Type B pancreatic cell (in vitro differentiated cells): ENCODE measurements at places on chromosomes 5 and 9. TPM values are rescaled to one million over a fixed set of nuclear protein-coding genes. Genes with fewer than 3 reads are reported as not detected.

The IGFBPL1 gene
- total RNA-seq, result 9.7 and 26.7 TPM in 2 replicates

The PARP8 gene
- 19.6 and 25.2 TPM in 2 replicates for total RNA-seq

GRCh38 chr5:170849374-170849773 lies 12.4 kb upstream of the RANBP17 start:
- H3K4me1 ChIP-seq, result no peaks in the 10 kb centered on the region
- no peaks in the 10 kb centered on the region for H3K36me3 ChIP-seq
- no peaks in the 10 kb centered on the region for H3K27me3 ChIP-seq
- DNase-seq, result no peak
- H3K27ac ChIP-seq, result no peak overlapping the region
- no peak overlapping the region for H3K4me3 ChIP-seq

GRCh38 chr9:130451509-130452388 lies 7.0 kb downstream of the ASS1 start:
- H3K4me3 ChIP-seq, result peak overlapping the region; percentile 11
- peak; percentile 88 for DNase-seq
- H3K27ac ChIP-seq, result peak overlapping the region; percentile 26
- no peaks in the 10 kb centered on the region for H3K36me3 ChIP-seq
- H3K27me3 ChIP-seq, result no peaks in the 10 kb centered on the region

- no peak overlapping the region for H3K27ac ChIP-seq
- DNase-seq, result no peak
- H3K27me3 ChIP-seq, result peaks cover 32% of the 10 kb centered on the region
- H3K4me1 ChIP-seq, result peaks cover 9% of the 10 kb centered on the region
- no peak overlapping the region for H3K4me3 ChIP-seq
Measured at GRCh38 chr9:132595319-132595718, 12.9 kb downstream of the BARHL1 start.

DNA sequence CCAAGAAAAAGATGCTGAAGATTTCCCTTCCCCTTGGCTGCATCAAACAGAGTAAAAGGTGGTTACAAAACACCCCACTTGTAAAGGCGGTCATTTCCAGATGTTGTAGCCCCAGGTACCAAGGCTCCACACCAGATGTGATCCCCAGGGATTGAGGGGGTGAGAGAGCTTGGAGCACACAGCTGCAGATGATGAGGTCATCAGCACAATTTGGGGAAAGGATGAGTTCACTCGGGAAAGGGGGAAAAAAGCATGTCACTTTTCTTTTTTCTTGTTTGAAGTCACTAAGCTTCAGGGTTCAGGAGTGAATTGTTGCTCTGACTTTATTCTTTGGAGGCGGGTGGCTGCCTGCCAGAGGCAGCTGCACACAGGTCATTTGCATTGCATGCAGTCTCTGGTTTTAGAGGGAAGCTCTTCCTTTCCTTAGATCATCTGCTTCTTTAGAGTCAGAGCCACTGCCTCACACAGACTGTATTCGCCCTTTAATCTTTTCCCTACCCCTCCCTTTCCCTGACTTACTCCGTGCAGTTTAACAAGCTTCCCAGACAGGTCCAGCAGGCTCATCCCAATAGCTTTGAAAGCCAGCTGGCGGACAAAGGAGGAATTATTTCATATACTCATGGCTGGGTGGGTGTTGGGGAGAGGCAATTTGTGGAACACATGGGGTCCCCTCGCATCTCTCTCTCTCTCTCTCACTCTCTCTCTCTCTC lies 409.3 kb upstream of the SLC24A2 start:
- no peak for DNase-seq
- H3K4me3 ChIP-seq, result peak overlapping the region; percentile 28
- peak overlapping the region; percentile 58 for H3K27ac ChIP-seq
- H3K27me3 ChIP-seq, result peaks cover 3% of the 10 kb centered on the region
- no peaks in the 10 kb centered on the region for H3K36me3 ChIP-seq
- peaks cover 15% of the 10 kb centered on the region for H3K4me1 ChIP-seq

- no peaks in the 10 kb centered on the region for H3K36me3 ChIP-seq
- H3K4me3 ChIP-seq, result peak overlapping the region; percentile 39
- DNase-seq, result no peak
- peaks cover 8% of the 10 kb centered on the region for H3K27me3 ChIP-seq
- no peak overlapping the region for H3K27ac ChIP-seq
Measured at GRCh38 chr9:121576281-121577075, 75.0 kb upstream of the DAB2IP start.

GRCh38 chr5:174167080-174167910 lies 121.8 kb downstream of the NSG2 start:
- H3K36me3 ChIP-seq, result no peaks in the 10 kb centered on the region
- no peak overlapping the region for H3K4me3 ChIP-seq
- peaks cover 3% of the 10 kb centered on the region for H3K4me1 ChIP-seq
